Stimulated activated CD4-positive, alpha-beta T cell treated with anti-CD3 and anti-CD28 coated beads, Interleukin-15, amount 100 ng/mL, for 48 hours (primary cell): ENCODE measurements at places on chromosomes 1 and 21.
A peak's percentile ranks its signal among the peaks of the same experiment; 100 is the strongest.

DNA sequence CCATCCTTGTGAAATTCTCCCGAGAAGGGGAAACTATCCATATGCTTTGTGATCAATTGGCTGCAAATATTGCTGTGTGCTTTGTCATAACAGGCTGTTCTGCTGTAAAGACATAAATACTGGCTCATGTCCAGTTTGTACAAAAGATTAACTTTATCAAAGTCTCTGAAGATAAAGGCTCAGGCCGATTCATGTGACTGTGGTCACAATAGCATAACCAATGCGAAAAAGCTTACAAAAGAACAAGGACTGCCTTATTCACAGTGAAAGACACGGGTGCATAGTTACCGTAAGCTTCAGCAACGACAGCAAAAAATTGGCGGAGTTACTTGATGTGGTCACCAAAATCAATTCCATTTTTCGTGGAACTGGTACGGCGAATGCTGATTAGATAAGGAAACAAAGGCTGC is 173.6 kb upstream of the CHRM3 start:
- no peak for DNase-seq

DNA sequence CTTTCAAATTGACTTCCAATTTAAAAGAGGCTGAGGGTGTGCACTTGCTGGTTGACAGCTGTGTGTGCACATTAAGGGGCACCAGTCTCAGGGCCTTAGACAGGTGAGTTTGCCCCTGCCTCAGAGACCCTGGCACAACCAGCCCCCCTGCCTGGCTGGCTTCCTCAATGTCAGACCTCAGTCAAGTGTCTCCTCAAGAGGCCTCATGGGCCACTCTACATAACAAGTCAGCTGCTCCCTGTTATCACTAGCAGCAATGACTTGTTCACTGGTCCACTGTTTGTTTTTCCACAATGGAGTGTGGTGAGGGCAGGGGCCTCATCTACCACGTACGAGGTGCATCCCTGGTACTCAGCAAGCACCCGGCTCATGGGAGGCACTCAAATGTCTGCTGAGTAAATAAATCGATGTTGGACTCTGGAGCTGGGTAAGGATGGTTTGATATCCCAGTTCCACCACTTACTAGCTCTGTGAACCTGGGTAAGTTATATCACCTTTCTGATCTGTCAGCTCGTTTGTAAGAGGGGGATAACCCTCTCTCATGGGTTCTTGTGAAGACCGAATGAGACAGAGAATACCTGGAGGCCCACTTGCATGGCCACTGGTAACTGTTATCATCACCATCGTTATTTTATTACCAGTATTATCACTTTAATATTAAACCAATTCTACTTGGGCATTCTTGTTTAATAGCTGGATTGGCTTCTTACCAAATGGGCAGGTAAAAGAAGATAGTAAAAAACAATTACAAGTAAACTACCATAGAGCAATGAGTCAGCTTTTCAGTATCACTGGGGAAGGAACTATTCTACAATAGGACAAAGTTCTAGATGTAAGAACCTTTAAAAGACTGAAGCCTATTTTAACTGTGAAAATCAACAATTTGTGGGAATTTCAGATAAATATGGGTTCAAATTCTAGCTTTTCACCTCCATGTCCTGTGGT is 64.6 kb downstream of the SLC66A1 start:
- DNase-seq = no peak

DNA sequence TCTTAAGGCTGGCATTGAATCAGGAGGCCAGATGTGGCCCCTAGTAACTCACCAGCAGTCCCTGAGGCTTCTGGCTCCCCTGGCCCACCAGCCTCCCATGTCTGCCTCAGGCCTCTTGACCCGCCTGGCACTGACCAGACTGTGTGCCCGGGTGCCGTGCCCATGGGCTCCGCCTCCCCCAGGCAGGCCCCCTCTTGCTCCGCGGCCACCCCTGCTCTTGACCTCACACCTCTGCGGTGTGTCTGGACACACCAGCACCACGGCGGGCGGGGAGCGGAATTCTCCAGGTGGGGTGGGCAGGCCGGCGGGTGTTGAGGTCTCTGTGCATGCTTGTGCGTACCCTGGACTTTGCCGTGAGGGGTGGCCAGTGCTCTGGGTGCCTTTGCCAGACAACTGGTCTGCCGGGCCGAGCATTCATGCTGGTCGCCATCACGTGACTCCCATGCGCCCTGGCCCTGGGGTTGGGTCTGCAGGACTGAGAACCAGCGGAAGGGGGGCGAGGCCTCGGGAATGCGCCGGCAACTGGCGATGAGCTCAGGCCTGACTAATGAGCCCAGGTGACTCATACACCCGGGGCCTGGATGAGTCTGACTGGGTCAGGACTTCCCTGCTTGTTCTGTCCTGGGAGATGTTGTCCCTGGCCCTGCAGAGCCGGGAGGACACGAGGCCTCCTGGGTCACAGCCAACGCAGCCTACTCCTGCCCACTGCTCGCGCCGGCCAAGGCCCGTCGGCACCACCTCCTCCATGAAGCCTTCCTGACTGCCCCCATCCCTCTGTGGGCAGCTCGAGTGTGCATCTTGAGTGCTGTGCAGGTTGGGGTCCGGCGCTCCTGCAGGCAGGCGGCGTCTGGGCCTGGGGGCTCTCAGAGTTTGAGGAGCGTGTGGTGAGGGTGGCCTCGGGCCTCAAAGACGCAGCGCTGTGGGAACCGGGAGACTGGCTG is 22.6 kb downstream of the COL18A1 start:
- DNase-seq = no peak

DNA sequence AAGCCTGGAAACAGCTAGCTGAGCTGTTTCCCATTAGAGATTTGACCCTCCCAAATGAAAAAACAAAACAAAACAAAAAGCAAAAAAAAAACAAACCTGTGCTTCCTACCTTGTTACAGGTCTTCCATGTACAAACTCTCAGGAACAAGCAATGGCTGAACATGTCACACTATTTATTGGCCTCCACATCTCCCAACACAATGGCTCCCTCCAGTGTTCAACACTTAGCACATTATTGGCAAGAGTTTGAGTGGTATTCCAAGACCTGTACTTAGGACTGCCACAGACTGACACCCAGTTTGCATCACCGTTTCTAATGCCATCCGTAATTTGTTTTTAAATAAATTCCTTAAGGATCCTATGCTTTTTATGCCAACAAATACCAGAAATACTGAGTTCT is 195.0 kb upstream of the OLFM3 start:
- DNase-seq = no peak

DNA sequence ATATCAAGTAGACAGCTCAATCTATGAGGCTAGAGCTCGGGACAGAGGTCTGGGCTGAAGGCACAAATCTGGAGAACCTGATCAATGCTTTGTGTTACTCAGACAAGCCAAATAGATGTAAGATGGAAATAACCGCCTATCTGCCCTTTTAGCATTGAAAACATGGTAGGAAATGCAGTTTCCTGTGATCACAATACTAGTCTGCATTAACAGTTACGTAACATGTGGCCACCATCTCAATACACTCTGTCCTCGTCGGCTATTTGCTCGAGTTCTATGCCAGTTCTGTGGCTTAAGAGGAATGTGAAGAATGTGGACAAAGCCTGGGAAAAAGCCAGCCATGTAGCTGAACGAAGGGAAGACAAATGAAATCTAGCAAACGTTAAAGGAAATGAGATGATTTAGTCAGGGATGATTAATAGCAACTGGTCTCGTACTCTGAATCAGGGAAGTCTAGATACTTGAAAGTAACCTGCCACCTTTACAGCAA is 73.3 kb downstream of the HSF2BP start:
- DNase-seq = no peak

- DNase-seq = no peak
Observed at GRCh38 chr1:183757061-183757460, 47.9 kb upstream of the RGL1 start.

DNA sequence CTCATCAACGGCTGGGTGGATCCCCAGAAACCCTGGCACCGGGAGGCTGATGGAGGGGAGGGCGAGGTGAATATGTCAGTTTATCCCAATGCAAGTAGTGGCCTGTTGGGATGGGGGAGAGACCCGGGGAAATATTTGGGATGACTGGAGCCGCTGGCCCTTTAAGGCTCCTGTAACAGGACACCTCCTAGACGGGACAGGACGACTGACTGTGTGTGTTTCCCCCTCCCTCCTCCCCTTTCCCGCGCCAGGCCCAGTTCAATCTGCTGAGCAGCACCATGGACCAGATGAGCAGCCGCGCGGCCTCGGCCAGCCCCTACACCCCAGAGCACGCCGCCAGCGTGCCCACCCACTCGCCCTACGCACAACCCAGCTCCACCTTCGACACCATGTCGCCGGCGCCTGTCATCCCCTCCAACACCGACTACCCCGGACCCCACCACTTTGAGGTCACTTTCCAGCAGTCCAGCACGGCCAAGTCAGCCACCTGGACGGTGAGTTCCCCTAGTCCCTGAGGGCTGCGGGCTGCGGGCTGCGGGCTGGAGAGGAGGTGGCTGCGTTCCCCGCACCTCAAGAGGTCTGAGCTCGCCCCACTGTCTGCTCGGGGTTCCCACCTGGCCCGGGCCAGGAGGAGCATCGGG is 44.8 kb upstream of the CCDC27 start:
- no peak for DNase-seq

DNA sequence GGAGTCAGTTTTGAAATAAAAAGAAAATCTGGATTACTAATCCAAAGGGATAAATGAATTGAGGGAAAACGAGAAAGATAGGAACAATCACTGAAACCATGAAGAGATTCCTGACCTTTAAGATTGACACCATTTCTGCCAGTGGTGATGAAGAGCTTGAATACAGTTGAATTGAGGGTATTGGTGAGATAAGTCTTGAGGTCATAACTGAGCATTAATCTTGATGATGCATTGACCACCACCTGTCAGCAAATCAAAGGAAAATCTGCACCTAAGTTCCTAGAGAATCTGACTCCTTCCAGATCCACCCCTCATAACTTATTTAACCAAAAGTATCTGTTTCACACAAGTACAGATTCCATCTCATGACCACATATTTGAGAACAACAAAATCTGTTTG is 21.6 kb downstream of the RPS27 start:
- DNase-seq = no peak

GRCh38 chr1:230080822-230081221 is 13.8 kb downstream of the GALNT2 start:
- no peak for DNase-seq

DNA sequence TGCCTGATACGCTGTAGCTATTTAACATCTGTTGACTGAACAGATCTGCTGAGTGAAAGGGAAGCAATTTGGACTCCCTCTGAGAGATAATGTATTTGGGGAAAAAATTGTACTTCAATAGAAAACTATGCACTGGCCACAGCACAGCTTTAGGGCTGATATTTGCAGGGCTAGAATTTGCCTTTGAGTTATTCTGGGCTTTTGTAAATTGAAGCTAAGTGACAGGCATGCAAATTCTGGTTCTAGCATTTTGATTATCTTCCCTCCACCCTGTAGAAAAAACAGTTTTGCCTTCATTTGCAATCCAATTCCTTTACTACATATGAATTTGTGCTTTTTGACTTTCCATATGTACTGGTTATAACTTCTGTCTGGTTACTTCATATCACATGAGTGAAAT is 7.9 kb downstream of the KYAT3 start:
- no peak for DNase-seq

- no peak for DNase-seq
Observed at GRCh38 chr1:111596499-111596898, 23.1 kb upstream of the RAP1A start.

- no peak for DNase-seq
Observed at GRCh38 chr1:87149241-87150041, 179.2 kb upstream of the LMO4 start.

DNA sequence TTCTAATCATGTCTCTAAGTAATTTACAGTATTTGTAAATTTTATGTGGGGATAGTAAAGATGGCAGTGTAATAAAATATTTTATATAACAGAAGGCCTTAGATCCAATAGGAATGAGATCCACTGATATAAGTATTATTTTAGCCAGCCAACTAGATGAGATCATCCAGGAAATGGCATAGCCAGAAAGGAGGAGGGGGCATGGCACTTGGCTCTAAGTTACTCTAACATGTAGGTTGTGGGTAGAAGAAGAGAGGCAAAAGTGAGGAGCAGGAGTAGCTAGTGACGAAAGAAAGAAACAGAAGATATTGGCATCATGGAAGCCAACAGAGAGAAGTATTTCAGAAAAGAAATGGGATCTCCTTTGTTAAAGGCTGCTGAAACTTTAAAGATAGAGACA is 426.1 kb downstream of the PTPRC start:
- no peak for DNase-seq

- DNase-seq = no peak
Observed at GRCh38 chr1:228548788-228549187, 61.6 kb downstream of the RNF187 start.

DNA sequence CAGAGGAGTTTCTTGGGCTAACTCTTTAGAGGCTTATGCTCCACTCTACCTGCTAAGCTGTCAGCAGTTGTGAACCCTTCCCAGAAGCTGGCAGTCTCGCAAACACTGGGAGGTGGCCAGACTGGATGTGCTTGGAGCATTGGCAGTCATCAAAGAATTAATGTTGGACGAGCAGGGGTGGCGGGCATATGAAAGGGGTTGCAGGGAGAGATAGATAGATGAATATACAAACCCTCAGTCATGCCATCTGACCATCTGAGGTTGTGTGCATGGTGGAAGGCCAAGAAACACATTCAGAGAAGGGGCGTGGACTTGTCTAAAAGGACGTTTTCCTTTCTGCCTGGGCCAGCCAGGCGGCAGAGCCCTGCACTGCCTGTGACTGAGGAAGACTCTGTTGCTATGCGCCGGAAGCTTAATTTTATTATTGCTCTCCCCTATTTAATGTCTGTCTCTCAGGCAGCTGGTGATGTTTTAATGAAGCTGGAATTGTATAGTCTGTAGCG is 164.4 kb downstream of the PBX1 start:
- DNase-seq = no peak

- peak; percentile 6 for DNase-seq
Observed at GRCh38 chr1:59879574-59879973, 47.0 kb downstream of the CYP2J2 start.

- DNase-seq = no peak
Observed at GRCh38 chr1:159121526-159121925, 45.0 kb upstream of the AIM2 start.

- no peak for DNase-seq
Observed at GRCh38 chr1:200776949-200777348, 38.3 kb downstream of the CAMSAP2 start.

GRCh38 chr1:21912038-21912758 is 24.9 kb downstream of the HSPG2 start:
- DNase-seq = no peak

DNA sequence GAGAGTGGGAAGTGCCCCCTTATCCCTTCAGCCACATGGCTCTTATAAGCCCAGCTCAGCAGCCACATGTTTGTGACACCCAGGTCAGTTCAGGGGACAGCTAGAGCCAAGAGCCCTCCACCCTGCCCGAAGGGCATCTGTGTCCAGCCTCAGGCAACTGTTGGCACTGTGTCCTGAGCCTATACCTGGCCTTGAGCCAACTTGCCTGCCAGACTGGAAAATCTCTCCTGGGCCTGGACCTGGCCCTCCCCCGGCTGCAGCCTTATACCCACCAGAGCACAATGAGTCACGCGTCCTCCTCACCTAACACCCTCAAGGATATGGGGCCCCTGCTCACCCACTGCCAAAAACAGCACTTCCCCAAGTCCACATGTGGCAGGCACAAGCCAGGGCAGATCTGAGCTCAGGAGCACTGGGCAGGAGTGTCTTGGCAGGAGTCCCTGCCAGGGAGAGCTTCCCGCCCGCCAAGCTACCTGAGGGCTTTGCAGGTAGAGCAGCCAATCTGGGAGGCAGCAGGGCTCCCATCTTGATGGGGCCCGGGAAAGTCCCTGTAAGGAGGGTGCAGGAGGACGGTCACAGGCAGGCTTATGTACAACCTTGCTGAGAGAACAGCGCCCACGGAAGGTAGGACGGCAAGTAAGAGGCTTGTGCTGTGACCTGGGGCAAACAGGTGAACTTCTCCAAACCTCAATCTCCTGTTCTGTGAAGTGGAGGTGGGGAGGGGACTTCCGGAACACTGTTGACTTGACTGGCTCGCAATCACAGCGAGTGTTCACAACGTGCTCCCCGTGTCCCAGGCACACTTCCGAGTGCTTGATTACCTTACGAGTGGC is 19.8 kb upstream of the HSPG2 start:
- no peak for DNase-seq
